ENCODE measurements at places on chromosomes 1 and 21.

DNA sequence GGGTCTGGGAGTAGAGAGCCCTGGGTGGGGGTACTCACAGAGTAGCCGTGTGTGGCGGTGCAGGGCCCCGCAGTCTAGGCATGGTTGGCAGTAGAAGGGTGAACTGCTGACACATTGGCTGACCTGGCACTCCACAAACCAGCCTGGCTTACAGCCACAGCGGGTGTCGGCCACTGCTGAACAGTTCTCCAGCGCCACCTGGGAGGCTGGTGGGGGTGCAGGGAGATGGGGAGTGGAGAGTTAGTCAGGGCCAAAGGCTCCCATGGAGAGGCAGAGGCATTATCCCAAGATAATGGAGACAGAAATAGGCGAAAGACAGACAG is 1.5 kb downstream of the TNFRSF25 start:
- no peak for DNase-seq

GRCh38 chr1:17112496-17113236 is 6.6 kb downstream of the PADI2 start:
- DNase-seq = no peak

DNA sequence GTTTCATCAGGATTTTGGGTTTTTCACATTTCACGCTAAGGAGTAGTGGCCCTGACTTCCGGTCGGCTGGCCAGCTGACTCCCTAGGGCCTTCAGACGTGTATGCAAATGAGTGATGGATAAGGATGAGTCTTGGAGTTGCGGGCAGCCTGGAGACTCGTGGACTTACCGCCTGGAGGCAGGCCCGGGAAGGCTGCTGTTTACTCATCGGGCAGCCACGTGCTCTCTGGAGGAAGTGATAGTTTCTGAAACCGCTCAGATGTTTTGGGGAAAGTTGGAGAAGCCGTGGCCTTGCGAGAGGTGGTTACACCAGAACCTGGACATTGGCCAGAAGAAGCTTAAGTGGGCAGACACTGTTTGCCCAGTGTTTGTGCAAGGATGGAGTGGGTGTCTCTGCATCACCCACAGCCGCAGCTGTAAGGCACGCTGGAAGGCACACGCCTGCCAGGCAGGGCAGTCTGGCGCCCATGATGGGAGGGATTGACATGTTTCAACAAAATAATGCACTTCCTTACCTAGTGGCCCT is 23.1 kb upstream of the TNFRSF1B start:
- peak; percentile 49 for DNase-seq

DNA sequence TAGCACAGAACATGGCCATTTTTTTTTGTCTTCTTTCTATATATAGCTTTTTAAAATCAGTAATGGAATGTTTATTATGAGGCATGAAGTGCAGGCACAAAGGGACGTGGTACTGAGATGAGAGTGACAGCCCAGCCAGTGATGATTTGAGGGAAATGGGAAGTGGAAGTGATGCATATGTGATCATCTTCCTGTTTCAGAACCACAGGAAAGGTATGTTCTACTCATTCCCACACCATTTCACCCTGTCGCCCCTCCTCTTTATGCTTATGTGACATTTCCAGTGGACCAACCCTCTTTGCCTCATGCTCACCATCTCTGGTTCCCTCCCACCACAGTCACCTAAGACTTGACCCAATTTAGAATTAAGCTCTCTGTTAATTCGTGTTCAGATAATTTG is 24.3 kb downstream of the PTGS2 start:
- DNase-seq = no peak

DNA sequence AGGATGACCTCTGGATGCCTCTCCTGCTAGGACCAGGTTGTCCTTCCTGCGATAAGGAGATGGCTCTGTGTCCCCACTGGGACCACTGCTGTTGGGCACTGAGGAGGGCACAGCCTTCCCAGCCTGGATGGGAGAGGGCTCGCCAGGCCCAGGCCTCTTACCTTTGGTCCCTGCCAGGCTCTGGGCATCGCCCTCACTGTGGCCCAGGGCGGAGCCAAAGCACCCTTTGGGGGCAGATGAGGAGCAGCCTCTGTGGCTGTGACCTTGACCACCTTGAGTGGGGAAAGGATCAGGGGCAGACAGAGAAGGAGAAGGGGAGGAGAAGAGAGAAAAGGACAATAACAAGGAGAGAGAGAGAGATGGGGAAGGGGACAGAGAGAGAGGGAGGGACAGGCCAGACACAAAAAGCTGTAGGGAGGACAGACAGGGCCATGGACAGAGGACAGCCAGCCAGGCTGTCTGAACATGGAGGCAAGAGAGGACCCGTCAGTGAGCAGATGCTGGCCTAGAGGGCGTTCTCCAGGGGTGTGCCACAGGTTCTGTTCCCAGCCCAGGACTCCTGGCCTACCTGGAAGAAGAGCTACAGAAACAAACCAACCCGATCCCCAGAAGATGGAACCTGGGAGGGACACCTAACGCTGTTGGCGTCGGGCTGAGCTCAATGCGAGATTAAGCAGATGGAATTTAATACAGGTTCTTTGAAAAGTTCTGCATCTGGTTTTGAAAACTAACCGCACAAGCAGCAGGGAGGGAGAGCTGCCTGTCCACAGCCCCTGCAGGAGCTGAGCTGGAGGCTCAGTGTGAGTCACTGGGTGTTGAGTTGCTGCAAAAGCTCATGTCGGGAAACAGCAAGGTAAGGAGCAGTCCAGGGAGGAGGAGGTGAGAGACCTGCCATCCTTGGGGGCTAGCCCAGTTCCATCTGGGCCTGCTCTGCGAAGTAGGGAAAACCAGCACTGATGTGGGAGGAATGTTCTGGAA is 262.1 kb downstream of the PTPRU start:
- no peak for DNase-seq

DNA sequence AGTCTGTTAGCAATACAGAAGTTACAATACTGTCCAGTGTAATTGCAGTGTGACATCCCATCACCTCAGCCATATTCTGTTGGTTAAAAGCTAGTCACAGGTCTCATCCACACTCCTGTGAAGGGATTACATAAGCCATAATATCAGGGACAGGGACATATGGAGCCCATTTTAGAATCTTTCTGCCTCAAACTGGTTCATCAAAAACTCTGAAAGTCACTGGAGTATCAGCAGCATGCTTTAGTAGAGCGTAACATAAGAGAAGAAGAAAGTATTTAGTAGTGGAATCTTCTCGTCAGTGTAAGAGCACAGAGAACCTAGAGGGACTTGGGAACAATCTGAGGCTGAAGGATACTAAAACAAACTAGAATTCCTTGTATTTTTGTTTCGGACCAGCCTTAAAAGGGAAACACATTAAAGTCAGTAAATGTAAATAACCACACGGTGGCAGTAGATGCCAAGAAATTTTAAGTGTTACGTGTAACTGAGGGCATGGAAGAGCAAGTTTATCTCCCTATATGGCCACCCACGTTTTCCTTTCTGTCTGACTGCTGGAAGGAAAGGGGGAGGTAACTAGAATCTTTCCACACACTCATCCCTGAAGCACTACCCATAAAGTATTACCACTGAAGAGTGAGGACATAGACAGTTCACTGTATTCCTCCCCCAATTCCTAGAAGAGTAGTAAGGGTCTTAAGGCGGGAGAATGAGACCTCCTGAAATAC is 41.6 kb upstream of the AGL start:
- peak; percentile 82 for DNase-seq

GRCh38 chr1:17696417-17697301 is 58.5 kb upstream of the ACTL8 start:
- DNase-seq = no peak

GRCh38 chr1:59766227-59766855 is 48.4 kb upstream of the HOOK1 start:
- DNase-seq = no peak

DNA sequence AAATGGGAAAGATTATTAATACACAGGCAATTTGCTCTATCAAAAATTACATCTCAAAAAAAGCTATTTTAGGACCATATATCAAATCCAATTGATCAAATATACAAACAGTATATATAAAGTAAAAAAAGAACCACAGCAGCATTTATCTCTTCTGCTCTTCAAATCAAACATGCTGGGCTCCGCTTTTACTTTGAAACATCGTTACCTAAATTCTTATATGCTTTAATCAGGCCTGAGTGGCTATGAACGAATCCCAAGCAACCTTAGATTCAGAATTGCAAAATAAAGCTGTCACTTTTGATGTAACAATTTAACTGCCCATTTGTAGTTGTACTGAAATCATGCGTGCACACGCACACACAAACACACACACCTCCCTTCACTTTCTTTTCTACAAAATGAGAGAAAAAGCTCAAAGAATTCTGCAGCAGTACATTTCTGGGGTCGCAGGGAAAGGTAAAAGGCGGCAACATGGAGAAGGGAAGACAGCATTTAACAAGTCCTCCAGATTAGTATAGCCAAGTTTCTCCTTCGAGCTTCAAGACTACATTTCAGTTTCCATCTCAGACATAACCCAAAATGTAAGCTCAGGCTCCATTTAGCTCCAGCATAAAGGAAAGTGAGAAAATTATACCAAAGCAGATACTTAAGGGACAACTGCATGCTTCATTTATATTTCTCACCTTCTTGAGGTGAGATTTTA is 92.2 kb upstream of the TTC39A start:
- DNase-seq = no peak

DNA sequence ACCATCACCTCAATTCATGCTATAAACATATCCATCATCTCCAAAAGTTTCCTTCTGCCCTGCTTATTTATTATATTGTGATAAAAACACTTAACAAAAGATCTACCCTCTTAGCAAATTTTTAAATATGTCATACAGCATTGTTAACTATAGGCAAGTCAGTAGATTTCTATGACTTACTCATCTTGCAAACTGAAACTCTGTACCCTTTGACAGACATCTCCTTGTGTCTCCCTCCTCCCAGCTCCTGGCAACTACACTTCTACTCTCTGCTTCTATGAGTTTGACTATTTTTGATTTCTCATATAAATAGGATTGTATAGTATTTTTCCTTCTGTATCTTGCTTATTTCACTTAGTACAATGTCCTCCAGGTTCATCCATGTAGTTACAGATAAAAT is 174.8 kb downstream of the TNFSF18 start:
- no peak for DNase-seq

DNA sequence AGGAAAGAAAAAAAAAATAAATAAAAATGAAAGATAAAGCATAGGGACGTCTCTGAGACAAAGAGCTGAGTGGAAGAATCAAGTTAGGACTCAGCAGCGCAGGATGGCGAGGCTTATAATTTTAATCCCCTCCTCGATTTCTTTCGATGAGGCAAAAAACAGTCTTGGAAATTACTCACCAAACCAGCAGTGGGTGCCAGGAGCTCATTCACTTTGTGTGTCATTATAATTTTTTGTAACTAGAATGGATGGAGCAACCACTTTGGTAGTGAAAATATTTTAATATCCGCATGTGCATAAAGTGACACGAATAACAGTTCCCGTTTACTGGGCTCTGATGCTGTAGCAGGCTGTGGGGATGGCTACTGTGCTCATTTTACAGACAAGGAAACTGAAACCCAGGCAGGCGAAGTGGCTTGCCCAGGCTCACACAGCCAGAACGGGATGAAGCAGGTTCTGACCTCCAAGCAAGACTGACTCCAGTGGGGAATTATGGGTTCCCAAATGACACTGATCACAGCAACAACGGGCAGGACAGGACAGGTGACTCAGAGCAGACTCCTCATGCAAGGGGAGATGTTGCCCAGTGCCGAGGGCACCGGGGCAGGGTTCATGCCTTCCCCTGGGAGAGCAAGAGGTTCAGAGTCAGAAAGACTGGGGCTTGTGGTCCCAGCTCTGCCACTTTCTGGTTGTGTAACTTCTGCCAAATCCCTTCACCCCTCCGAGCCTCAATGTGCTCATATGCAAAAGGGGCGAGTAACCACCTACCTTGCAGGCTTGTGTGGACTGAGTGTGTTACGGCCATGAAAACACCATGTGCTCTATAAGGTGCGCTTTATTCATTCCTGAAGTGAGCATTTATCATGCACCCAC is 63.6 kb downstream of the RUNX3 start:
- peak; percentile 41 for DNase-seq

GRCh38 chr21:44596068-44596725 is 3.9 kb upstream of the KRTAP10-6 start:
- no peak for DNase-seq

GRCh38 chr1:79457562-79458224 is 451.2 kb upstream of the ADGRL4 start:
- no peak for DNase-seq

GRCh38 chr1:19319196-19319595 is 7.1 kb downstream of the SLC66A1 start:
- peak; percentile 70 for DNase-seq

DNA sequence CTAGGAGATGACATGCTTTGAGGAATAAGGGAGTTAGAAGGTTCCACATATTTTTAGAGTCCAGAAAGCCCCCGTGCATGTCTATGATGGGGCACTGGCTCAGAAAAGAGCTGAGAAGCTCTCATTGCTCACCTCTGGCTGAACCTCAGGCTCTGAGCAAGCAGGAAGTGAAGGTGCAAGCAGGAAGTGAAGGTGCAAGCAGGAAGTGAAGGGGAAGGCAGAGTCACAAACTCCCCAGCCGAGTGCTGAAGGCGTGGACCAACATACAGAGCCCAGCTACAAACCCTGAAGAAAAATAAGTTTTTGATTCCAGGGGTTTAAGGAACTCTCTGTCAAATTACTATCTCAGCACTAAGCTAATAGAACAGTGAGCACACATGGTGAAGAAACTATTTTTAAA is 7.0 kb downstream of the KRTAP10-8 start:
- no peak for DNase-seq

DNA sequence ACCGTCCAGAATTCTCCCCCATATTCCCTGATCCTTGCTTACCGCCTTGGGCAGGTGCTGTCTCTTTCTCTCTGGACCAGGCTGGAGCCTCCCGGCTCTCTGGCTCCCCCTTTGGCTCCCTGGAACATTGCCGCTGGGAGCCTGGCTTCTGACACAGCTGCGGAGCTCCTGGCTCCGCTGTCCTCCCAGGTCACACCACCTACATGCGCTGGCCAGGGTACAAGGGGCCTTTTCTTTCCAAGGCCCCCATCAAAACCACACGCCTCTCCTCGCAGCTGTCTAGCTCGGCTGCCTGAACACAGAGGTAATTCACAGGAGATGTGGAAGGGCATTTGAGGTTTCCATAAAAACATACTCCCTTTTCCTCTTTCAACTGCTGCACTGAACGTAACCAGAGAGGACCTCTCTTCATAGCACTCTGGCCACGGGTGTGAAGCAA is 7.5 kb upstream of the ZNF648 start:
- peak; percentile 86 for DNase-seq

DNA sequence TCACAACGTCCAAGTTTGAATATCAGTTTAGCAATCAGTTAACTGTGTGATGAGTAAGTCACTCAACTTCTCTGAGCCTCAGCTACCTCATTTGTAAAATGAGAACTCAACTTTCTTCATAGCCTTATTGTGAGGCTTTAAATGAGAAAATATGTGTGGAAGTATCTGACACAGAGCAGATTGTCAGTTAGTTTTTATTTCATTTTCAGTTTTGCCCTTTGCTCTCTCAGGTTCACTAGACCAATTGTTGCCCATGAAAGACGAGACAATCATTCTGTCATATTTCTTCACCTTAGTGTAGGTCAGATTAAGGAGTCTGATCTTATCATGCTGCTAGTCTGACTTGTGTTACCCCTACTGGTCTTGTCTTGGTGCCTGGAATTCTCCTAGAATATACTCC is 232.8 kb upstream of the PTBP2 start:
- no peak for DNase-seq

DNA sequence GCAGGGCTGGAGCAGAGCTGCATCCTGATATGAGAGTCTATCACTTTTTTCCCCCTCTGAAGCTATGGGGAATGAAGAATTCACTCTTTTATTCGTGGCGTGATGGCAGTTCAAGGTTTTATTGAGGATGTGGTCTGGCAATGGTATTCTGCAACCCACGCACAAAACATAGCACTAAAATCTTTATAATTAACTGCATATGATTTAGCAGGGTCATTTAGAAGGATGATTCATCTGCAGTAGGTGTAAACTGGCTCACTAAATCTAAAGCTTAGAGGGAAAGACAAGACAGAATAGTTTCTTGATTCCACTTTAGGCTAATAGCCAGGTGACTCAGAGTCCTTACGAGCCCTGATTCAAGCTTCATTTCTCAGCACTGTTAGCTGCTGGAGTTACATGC is 25.0 kb upstream of the CHRM3 start:
- DNase-seq = no peak

Data from NB4 (cell line).